ENCODE measurements at places on chromosomes 12 and 14.

DNA sequence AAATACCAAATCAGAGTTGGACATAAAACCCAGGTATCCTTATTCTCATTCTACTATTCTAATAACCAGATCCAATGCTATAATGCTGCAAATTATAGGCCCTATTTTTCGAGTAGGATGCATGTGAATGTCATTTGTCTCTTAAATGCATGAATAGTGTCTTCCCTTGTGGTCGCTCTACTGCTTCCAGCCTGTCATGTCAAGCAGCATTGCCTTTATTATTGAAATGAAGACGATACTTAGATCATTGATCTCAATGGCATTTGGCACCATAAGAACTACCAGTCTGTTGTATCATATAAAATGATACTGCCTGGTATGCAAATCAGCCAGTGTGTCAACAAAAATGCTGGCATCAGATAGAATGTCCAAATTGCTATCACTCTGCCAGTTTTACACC lies 649.1 kb downstream of the DIO2 start:
- no peak for DNase-seq

DNA sequence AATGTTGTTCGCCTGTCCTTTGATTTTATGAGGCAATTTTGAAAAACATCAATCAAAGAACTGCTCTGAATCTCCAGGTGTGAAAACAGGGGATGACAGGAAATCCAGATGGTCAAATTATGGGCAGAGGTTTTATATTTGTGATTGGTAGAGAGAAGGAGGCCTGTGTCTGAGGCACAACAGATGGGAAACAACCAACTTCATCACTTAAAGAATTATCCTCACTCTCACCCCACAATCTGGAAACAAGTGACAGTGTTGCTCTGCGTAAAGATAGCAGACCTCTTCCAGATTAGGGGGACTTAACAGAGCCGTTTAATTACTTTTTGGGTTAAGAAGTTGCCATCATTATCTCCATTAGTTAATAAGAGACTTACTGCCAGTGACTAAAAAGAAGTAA lies 64.1 kb upstream of the EGLN3 start:
- DNase-seq, result no peak

GRCh38 chr12:108787539-108787938 lies 56.2 kb upstream of the CORO1C start:
- DNase-seq, result no peak

- no peak for DNase-seq
Measured at GRCh38 chr12:121424624-121424975, 24.7 kb downstream of the RNF34 start.

- no peak for DNase-seq
Measured at GRCh38 chr14:72651081-72651480, 242.8 kb downstream of the DPF3 start.
